Calu3 (cell line): ENCODE measurements at places on chromosomes 3 and 15.

DNA sequence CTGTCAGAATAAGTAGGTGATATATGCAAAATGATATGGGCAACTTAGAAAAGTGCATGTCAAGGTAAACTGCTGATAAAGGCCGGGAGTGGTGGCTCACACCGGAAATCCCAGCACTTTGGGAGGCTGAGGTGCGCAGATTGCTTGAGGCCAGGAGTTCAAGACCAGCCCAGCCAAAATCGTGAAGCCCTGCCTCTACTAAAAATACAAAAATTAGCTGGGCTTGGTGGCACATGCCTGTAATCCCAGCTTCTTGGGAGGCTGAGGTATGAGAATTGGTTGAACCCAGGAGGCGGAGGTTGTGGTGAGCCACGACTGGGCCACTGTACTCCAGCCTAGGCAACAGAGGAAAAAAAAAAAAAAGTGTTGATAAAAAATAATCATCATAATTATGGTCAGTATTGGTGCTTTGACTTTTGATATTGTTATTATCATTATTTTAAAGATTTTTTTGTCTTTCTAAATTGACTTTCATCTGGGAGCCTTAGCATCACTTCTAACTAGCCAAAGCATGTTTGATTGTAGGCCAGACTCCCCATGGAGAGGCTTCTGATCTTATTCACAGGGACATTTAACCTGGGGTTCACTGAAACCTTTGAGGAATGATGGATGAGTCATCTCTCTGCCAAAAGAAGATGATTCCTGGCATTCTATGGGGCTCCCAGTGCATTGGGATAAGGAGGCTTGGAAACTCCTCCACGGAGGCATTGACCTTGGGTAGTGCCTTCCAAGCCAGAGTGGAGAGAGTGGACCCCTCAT is 5.6 kb downstream of the ZBTB38 start:
- DNase-seq, result no peak

DNA sequence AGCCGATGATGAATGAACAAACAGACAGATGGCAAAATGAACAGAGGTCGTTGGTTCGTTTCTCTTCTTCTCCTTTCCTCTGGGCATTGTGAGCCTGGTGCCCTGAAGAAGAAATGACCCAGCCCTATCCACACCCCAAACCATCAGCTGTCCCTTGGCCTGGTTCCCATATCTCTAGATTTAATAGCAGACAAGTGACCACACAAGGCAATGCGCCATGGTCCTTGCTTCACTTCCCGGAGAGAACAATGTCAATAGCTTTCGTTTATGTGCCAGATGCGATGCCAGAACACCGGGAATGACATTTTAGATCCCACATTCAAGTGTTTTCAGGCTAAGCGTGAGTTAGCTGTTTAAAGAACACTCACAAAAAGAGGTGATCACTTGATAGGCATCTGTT is 17.7 kb downstream of the POC1A start:
- no peak for DNase-seq

- DNase-seq, result no peak
These were observed 15.1 kb downstream of the MB21D2 start for GRCh38 chr3:192902549-192902948.

DNA sequence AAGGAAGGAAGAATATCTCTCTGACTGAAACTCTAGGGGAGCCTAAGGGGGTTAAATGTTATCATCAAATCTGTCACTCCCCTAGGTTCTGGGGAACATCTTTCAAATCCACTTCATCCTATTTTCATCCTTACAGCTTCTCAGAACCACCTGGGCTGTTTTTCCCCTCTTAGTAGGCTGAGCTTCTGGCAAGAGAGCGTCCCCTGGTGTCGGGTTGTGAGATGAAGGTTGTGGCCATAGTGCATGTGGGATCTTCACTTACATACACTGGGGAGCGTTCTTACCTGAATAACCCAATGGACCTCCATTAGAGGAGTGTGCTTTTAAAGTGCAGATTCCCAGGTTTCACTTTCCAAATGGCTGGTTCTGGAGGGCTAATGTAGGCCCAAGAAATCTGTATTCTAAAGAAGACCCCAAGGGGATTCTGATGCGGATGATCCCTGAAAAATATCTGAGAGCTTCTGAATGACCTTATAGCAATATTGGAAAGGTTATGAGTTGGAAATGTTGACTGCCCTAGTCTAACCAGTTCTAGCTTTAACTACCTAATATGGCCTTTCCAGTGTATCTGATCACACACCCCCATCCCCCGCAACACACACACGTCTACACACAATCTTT is 663.7 kb downstream of the AGBL1 start:
- peak; percentile 38 for DNase-seq

GRCh38 chr15:36961956-36962355 is 138.4 kb downstream of the MEIS2 start:
- DNase-seq, result no peak

DNA sequence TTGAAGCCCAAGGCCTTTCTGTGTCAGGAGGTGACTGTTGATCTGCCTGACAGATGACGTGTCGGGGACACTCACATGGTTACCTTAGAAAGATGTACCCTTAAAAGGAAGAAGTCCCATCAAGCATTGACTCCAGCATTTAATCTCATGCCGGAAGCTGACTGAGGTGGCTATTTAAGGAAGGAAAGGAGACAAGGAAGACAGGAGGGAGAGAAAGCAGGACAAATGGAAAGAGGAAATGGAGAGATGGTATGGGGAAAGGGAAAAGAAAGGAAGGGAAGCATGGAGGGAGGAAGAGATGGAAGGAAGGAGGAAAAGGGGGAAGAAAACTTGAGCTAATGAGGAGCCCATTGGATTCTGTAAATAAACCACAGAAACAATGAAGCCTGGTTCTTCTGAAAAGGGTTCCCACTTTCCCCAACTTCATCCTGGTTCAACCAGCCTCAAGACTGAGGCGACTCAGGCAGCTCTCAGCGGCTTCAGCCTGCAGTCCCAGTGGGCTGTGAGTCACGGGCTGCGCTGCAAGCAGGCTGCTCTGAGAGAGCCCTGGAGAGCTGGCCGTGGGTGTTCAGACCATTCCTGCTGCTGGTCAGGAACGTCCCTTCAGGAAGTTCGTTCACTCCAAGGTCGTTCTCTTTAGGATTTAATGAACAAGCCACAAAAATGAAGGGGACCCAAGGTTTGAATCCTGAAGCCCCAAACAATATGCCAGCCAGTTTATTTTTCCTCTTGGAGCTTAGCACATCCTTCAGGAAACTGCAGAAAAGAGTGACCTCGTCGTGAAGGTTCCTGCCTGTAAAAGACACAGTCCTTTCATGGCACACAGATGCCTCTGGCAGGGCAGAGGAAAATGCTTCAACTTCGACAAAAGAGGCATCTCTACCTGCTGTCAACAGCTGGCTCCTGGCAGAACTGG is 69.6 kb upstream of the THBS1 start:
- DNase-seq, result no peak

DNA sequence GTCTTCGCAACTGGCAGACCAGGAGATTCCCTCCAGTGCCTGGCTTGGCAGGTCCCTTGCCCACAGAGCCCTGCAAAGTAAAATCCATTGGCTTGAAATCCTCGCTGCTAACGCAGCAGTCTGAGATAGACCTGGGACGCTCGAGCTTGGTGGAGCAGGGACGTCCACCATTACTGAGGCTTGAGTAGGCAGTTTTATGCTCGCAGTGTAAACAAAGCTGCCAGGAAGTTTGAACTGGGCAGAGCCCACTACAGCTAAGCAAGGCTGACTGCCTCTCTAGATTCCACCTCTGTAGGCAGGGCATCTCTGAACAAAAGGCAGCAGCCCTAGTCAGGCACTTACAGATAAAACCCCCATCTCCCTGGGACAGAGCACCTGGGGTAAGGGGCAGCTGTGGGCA is 205.0 kb upstream of the MME start:
- no peak for DNase-seq

DNA sequence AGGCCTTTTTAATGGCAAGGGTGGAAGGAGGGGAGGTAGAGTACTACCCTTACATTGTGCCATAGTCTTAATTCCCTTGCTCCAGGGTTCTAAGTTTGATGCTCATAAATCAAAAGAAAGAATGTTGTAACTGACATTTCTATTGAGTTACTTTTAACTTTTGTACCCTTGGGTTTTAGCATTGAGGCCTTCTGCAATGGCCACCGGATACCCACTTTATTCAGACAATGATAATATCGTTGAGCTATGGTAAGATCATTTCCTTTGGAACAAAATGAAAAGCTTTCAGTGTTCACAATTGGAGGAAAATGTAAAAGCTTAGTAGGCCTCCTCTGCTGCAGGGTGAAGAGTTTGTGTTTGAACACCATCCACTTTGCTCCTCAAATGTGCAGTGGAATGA is 16.8 kb downstream of the CGNL1 start:
- no peak for DNase-seq

GRCh38 chr3:173676094-173676493 is 278.6 kb downstream of the NLGN1 start:
- no peak for DNase-seq

GRCh38 chr3:54830658-54831057 is 97.2 kb downstream of the LRTM1 start:
- DNase-seq, result peak; percentile 4

DNA sequence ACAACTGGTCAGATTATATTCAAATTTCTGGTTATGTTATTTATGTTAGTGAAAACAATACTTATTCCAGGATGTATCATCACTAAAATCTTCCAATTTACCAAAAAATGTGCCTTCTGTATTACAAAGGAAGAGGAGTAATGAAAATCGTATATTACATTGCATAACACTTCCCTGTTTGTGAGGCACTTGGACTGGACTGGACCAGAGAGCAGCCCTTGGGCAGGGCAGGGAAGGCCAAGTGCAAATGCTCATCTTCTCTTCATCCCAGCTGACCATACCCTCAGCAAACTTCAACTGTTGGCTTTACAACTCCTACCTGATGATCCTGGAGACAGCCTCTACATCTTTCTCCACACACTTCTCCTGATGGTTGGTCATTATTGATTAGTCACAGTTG is 285.7 kb upstream of the MME start:
- no peak for DNase-seq

GRCh38 chr3:52930748-52931147 is 33.4 kb upstream of the STIMATE start:
- no peak for DNase-seq

DNA sequence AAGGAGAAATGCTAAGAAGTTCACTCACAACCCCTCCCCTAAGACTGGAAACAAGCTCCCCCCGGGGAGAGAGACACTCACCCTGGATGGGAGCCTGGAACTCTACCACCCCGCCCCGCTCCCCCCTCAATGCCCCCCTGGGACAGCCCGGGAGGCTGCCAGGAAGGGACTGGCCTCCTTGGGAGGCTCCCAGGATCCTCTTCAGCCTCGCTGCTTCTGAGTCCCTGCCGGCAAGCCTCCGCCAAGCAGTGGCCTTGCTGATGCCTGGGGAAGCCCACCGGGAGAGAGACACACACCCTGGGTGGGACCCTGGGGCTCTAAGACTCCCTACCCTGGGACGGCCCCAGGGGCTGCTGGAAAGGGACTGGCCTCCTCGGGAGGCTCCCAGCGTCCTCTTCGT is 33.4 kb downstream of the CPEB1 start:
- DNase-seq, result no peak

DNA sequence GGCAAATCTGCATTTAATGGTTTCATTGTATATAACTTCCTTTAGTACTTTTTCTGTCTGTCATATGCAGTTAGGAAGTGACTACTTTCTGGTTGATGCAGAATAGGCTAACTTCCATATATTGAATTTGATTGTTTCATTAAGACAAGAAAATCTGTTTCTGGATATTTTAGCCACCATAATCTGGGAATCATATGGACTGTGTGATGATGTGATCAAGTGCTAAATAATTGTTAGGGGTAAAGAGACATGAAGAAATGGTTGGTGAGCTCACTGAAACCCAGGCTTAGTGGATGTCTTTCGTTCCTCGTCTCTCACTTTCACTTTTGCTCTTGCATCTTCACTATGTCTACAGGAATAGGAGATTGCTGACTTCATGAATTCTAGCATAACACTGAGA is 3.5 kb upstream of the MNS1 start:
- DNase-seq, result no peak

DNA sequence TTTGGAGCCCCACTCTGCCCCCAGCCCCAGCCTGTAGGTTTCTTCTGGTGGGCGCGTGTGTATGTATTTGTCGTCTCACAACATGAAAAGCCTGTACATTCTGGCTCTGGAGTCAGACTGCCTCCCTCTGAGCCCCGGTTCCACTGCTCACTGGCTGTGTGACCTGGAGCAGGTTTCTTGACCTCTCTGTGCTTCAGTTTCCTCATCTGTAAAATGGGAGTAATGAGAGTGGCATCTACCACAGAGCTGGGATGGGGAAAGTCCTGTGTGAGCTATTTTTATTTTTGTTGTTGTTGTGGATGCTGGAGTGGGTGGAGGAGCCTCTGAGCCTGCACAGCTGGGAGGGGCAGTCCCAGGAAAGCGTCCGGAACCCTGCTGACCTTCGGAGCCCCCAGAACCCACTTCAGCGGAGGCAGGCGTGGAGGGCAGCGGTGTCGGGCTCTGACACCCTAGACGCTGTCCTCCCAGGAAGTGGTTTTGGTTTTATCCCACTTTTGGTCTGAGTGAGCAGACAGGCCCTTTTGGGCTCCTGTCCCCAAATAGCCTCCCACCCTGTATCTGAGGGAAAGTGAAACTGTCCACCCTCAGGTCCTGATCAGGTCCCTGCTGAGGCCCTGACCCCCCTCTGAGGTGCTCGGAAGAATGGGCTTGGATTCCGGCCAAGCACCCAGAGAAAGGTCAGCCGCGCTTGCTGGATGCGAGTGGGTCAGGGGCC is 103.5 kb downstream of the CHSY1 start:
- no peak for DNase-seq

- no peak for DNase-seq
These were observed 55.9 kb upstream of the C3orf80 start for GRCh38 chr3:160169139-160169976.

DNA sequence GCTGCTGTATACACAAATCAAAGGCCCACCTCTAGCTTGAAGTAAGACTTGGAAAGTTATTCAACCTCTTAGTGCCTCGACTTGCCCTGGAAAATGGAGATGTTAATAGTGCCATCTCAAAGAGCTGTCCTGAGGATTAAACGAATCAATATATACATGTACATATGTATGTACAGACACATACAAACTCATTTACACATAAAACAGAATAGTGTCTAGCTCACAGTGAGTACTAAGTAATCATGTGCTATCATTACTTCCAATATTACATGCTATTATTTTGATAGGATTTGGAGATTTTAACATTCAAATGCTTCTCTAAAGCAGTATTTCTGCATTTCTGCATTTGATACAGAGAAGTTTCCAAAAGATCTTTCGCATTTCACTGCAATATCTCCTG is 20.5 kb downstream of the LARP6 start:
- DNase-seq, result no peak

- DNase-seq, result peak; percentile 92
These were observed 2.7 kb downstream of the TMEM108 start for GRCh38 chr3:133040696-133041523.

DNA sequence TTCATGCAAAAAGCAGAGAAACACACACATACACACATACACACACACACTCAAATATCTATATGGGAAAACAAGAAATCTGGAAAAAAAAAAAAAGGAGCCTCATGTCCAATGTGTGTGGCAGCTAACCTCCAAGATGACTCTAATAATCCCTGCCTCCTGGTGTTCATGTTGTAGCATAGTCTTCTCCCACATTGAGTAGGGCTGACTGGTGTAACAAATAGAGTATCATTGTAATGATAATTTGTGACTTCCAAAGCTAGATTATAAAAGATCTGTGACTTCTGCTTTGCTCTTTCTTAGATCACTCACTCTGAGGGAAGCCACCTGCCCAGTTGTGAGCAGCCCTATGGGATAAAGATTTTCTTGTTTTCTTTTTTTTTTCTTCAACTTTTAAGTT is 130.9 kb upstream of the TNIK start:
- no peak for DNase-seq

- DNase-seq, result no peak
These were observed 68.7 kb downstream of the AAGAB start for GRCh38 chr15:67185621-67186225.
